ENCODE measurements at places on chromosomes 3 and 15.

GRCh38 chr3:46922871-46923558 is 45.5 kb downstream of the PTH1R start:
- no peak for DNase-seq

GRCh38 chr15:74417225-74417624 is 16.5 kb downstream of the SEMA7A start:
- DNase-seq = no peak

DNA sequence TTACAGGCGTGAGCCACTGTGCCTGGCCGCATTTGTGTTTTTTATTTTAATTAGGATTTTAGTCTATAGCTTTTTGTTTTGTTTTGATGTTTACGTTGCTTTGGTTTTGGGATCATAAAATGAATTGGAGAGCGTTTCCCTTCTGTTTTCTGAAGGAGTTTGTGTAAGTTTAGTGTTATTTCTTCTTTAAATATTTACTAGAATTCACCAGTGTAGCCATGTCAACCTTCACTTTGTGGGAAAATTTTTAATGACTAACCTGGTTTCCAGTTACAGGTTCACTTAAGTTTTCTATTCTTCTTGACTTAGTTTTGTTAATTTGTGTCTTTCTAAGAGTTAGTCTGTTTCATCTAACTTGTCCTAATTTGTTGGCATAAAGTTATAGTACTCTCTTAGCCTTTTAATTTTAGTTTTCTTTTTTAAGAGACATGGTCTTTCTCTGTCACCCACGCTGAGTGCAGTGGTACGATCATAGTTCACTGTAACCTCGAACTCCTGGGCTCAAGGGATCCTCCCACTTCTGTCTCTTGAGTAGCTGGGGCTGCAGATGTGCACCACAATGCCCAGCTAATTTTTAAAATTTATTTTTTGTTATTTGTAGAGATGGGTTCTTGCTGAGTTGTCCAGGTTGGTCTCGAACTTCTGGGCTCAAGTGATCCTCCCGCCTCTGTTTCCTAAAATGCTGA is 61.0 kb downstream of the CHD2 start:
- DNase-seq = no peak

DNA sequence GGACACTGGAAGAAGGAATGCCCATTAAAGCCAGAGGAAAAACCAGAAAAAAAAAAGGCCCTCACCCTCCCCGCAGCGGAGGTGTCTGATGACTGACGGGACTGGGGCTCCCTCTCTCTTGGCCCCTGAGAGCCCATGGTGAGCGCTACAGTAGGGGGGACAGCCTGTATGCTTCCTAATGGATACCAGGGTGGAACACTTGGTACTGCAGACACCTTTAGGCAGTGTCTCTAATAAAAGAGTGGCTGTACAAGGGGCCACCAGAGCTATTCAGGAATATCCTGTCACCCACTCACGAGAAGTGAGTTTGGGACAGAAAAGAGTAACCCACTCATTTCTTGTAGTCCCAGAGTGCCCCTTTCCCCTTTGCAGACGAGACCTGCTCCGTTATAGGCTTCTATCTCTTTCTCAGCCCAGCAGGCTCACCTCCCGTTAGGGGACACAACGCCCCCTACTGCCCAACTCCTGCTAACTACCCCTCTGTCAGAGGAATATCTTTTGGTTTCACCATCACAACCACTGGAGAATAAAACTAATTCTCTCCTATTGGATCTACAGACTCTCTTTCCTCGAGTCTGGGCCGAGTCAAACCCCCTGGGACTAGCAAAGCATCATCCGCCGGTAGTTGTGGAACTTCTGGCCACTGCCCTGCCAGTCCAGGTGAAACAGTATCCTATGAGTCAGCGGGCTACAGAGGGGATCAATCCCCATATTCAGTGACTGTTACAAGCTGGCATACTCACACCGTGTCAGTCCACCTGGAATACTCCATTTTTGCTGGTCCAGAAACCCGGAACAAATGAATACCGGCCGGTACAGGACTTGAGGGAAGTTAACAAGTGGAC is 40.8 kb downstream of the ZBTB11 start:
- peak; percentile 9 for DNase-seq

DNA sequence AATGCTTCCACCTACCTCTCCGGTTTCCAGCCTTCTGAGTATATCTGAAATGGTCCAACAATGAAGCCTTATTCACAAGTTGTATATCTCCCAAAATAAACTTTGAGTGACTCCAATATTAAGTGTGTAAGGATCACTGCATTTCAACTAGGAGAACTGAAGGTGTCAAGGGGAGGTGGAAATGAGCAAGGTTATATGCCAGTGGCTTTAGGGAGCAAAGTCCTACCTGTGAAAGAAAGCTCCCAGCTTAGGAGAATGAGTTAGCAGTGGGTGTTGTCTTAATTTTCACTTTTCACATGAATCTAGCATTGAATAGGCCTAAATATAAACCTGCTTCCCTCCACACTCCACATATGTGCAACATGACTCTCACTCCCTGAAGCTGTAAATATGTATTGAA is 29.0 kb downstream of the LMCD1 start:
- no peak for DNase-seq

DNA sequence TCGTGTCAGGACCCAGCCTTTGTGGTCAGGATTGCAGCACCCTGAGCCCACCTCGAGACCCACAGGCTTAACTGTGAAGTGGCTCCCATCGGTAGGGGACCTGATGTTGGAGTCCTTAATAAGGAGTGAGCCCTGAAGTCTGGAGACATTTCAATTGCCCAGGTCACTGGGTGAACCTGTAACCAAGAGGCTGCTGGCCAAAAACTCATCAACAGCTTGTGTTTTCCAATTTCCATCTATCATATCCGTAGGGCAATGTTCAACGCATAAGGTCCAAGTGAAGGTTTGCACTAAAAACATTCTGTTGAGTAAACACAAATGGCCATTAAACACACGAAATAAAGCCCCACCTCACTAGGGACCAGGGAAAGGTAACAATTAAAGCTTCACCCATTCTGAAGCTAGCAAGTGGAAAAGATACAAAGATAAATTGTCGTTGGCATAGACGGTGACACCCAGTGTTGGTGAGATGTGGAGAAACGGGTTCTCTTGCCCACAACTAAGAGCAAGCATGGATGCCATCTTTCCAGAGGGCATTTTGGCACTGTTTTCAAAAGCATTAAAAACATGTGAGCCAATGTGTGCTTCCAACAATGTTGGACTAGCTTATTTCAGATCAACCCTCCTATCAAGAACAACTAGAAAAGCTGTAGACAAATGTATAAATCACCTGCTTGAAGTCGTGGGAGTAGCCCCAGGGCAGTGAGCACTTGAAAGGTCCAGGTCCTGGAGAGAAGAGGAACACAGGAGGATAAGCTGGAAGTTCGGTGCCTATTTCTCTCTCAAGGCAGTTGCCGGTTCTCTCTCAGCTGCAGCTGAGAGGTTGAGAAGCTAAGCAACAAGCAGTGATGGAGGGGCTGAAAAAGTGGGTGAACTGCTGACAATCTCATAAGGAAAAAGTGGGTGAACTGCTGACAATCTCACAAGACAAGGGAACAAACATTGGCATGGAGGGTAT is 56.3 kb upstream of the PCSK6 start:
- no peak for DNase-seq

GRCh38 chr3:13884851-13885703 is 5.2 kb upstream of the WNT7A start:
- DNase-seq = peak; percentile 57

- no peak for DNase-seq
These were observed 161.1 kb upstream of the STT3B start for GRCh38 chr3:31371484-31372177.

- no peak for DNase-seq
These were observed 196.4 kb upstream of the LPP start for GRCh38 chr3:187957582-187957981.

GRCh38 chr15:88391700-88392099 is 75.5 kb downstream of the MRPL46 start:
- DNase-seq = no peak

DNA sequence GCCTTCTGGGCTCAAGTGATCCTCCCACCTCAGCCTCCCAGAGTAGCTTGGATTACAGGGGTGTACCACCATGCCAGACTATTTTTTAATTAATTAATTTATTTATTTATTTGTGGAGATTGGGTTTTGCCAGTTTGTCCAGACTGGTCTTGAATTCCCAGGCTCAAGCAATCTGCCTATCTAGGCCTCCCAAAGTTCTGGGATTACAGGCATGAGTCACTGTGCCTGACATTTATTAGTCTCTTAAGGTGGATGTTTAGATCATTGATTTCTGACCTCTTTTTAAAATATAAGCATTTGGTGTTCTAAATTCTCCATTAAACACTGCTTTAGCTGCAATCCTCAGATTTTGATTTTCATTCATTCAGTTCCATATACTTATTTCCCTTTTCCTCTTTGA is 15.6 kb downstream of the FBXW12 start:
- no peak for DNase-seq

GRCh38 chr3:197753263-197753662 is 3.6 kb downstream of the FYTTD1 start:
- no peak for DNase-seq

- DNase-seq = no peak
These were observed 665 bp downstream of the PIGB start for GRCh38 chr15:55319537-55320237.

GRCh38 chr3:14425581-14426304 is 23.3 kb downstream of the SLC6A6 start:
- no peak for DNase-seq

- no peak for DNase-seq
These were observed 291.7 kb upstream of the CTDSPL start for GRCh38 chr3:37569991-37570390.

- no peak for DNase-seq
These were observed 69.2 kb downstream of the DCUN1D1 start for GRCh38 chr3:182910936-182911781.

GRCh38 chr15:61655881-61656280 is 404.4 kb downstream of the VPS13C start:
- DNase-seq = no peak

- no peak for DNase-seq
These were observed 115.1 kb downstream of the LIPC start for GRCh38 chr15:58546635-58547627.

GRCh38 chr3:11132861-11133260 is 21.4 kb upstream of the HRH1 start:
- no peak for DNase-seq

GRCh38 chr3:126903521-126903920 is 79.4 kb upstream of the PLXNA1 start:
- DNase-seq = no peak

- no peak for DNase-seq
These were observed 8.7 kb upstream of the PCSK6 start for GRCh38 chr15:101498076-101498716.

GRCh38 chr3:67334588-67334987 is 319.8 kb downstream of the SUCLG2 start:
- DNase-seq = no peak

- no peak for DNase-seq
These were observed 20.7 kb upstream of the CAV3 start for GRCh38 chr3:8712908-8713255.

DNA sequence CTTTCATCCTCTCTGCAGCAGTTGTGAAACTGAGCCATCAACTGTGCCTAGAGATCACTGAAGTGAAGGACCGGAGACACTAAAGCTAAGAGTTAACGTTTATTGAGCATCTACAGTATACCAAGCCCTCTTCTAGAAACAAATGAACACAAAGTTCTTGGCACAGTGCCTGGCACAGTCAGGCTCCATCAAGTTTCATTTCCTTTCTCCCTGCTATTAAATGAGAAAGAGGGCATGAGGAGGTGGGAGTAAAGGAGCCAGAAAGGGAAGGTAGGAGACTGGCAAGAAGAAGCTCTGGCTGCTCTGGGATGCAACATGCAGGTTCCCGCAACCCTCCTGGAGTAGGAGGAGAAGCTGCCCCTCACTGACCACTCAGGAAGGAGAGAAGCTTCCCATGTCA is 30.6 kb downstream of the CYP19A1 start:
- DNase-seq = no peak

GRCh38 chr3:4900298-4900697 is 78.9 kb upstream of the BHLHE40 start:
- DNase-seq = no peak

DNA sequence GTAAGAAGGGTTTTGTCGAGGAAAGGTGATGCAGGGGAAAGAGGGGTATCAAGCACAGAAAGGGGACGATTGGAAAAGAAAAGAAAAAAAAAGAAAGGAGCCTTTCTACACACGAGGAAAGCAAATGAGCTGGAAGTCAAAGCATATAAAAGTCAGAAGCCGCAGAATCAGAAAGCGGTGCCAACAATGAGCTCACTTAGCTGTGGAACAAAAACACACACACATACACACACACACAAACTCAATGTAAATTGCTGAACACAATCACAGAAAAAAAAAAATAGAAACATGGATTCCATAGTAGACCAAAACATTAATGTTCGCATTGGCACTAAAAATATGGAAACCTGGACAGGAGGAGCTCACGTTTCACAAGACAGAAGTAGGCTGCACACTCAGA is 63.4 kb upstream of the FEZF2 start:
- no peak for DNase-seq

DNA sequence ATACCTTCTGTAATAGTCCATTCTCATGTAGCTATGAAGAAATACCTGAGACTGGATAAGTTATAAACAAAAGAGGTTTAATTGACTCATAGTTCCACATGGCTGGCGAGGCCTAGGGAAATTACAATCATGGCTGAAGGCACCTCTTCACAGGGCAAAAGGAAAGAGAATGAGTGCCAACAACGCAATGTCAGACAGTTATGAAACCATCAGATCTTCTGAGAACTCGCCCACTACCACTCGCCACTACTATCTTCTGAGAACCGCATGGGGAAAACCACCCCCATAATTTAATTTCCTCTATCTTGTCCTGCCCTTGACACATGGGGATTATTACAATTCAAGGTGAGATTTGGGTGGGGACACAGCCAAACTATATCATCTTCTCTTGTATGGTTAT is 406.8 kb upstream of the CBLB start:
- DNase-seq = no peak

- DNase-seq = no peak
These were observed 456.3 kb downstream of the FOXP1 start for GRCh38 chr3:71127052-71127831.

DNA sequence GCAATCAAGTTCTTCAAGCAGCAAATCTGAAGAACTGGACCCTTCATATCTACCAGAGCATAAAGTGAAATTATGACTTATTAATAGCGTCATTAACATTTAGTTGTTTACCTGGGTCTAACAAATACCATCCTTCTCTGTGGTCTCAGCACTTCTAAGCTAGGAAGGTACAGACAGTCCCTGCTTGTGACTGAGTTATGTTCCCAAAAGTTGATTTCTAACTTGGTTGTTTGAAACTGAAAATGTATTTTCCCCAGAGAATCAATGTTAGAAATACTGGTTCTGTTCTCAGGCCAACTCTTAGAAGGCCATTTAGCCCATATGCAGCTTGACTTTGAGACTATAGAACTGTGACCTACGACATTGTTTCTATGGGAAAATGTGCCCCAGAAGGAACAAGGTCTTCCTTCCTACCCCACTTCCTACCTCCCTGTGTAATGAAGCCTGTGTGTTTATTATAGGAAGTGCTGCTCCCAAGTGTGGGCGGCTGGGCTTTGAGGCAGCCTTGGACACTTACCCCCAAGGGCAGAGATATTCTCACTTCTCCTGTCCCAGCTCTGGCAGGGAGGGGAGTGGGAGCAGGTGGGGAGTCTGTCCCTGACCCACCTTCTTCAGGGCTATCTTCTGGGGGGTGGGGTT is 12.2 kb upstream of the MAPK6 start:
- DNase-seq = no peak

GRCh38 chr3:152550284-152550683 is 281.6 kb downstream of the MBNL1 start:
- DNase-seq = no peak

GRCh38 chr15:101472033-101472432 is 17.5 kb downstream of the PCSK6 start:
- DNase-seq = no peak

- DNase-seq = no peak
These were observed 85.7 kb downstream of the VGLL4 start for GRCh38 chr3:11558002-11558401.

Data from NCI-H1105 treated with DMSO at 0.1 percent for 48 hours (cell line).